ENCODE measurements at places on chromosomes 1 and 21.

DNA sequence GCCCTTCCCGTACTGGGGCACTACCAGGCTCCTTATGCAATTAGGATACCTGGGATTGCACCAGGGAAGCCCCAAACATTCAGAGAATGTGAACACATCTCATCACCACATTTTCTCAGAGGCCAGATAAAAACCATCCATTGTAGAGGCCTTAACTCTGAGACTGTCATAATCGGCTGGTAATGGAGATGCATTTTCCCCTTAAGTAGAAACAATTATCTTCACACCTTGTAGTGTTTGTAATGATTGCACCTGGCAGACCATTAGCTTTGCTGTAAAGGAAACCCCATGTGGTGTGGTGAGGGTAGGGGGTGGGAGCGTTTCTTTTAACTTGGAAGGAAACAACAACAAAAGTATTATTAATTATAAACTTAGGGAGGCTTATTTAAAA is 90.0 kb upstream of the TLR5 start:
- DNase-seq, result no peak

DNA sequence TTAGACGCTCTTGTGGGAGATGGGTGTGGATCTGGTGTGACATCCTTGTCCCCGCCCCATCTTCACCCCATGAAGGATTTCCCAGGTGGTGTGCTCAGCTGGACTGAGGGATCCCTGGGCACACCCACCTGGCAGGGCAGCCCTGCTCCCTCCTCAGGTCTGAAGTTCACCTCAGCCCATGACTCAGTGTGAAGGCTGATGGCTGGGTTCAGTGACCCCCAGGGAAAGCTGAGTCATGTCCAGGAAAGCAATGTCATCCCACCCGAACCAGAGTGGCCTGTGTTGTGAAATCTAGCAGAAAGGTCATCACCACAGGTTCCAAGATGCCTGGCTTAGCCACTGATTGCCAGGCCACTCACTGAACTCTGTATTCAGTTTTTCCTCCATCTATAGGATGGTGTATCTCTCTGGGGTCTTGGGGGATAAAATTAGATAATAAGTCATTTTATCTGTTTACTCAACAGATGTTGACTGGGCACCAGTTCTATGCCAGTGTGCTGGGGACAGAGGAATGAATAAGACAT is 97.7 kb upstream of the JUN start:
- DNase-seq, result no peak

DNA sequence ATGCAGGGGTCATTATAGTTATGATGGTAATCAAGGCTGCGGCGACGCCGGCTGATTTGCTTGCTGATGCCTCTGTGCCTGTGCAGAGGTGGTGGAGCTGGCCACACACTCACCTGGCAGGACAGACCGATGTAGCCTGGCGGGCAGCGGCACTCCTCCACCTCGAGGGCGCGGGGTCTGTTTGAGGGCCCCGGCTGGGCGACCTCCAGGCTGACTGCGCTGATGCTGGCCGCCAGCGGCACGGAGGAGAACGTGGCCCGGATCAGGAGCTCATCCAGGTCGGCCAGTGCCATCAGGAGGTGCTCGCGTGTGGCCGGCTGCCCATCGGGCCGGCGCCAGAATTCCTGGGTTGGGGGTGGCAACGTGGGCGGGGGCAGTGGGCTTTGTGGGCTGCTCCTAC is 52.7 kb downstream of the LDLRAD2 start:
- no peak for DNase-seq

DNA sequence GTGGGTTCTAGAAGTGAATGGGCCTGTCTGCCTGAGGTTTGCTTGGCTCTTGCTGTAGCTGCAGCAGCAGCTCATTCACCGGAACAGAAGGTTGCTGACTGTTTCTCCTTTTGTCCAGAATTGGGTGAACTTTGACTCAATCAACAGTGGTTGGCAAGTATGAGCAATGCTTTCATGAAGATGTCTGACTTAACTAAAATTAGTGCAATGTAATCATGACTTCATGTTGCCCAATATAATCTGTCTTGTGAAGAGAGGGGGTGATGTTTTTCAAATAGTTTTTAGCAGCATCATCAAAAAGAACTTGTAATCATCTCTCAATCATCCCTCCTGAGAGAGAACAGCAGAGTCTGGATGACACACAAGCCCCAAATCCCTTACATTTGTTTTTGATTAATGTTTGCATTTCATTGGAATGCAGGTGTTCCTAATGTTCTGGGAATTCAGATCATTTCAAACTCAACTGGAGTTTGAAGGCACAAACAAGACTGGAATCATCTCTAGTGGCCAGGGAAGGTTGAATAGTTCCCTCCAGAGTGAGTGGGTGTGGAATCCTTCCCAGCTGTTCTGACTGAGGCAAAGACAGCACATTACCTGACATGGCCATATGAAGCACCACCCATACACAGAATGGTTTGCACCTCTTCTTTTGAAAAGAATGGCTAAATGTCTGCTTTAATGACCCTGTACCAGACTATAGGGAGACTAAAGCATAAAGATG is 82.9 kb downstream of the HLX start:
- DNase-seq, result no peak

- DNase-seq, result no peak
Measured at GRCh38 chr1:6521536-6521935, 30.1 kb upstream of the PLEKHG5 start.

GRCh38 chr1:67361641-67362040 is 54.0 kb downstream of the IL12RB2 start:
- no peak for DNase-seq

DNA sequence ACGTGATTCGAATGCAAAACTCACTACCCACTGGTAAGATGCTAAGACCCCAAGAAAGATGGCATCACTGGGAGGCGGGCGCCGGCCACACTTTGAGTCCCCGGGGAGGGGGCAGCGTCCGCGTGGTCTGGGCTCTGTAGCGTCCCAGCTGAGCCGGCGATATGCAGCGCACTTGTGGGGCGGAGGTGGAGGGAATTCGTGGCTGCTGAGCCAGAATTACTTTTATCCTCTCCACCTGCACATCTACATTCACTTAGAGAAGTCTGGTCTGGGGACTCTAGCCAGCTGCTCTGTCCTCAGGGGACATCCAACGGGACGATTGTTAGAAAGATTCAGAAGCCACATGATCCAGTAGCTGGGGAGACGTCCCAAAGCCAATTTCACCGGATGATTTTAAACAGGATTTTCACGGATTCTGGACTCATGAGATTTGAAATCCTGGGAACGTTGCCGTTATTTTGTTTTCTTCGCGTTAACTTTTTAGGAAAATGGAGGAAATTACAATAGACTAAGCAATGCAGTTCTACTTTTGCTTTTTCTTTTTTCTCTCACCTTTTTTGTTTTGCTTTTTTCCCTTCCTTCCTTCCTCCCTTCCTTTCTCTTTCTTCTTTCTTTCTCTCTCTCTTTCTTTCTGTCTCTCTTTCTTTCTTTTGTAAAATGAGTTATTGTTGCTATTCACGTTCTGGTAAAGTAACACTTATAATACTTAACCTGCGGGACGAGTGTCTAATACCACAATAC is 1.3 kb downstream of the JAM2 start:
- no peak for DNase-seq

GRCh38 chr1:7580923-7581753 is 190.0 kb upstream of the VAMP3 start:
- DNase-seq, result no peak

- no peak for DNase-seq
Measured at GRCh38 chr1:150578272-150579109, 919 bp downstream of the MCL1 start.

GRCh38 chr1:201096041-201096461 is 16.2 kb downstream of the CACNA1S start:
- DNase-seq, result no peak

- no peak for DNase-seq
Measured at GRCh38 chr1:57061369-57061768, 95.6 kb upstream of the C8B start.

- no peak for DNase-seq
Measured at GRCh38 chr1:3306583-3307291, 147.7 kb upstream of the ARHGEF16 start.

- DNase-seq, result no peak
Measured at GRCh38 chr1:225908013-225908640, 15.9 kb downstream of the PYCR2 start.

GRCh38 chr1:31764312-31765040 is at the start of gene ADGRB2:
ADGRB2 (minus strand) TSS chr1:31764340; CDS start chr1:31757221, 7,119 bp downstream.
- DNase-seq, result no peak

DNA sequence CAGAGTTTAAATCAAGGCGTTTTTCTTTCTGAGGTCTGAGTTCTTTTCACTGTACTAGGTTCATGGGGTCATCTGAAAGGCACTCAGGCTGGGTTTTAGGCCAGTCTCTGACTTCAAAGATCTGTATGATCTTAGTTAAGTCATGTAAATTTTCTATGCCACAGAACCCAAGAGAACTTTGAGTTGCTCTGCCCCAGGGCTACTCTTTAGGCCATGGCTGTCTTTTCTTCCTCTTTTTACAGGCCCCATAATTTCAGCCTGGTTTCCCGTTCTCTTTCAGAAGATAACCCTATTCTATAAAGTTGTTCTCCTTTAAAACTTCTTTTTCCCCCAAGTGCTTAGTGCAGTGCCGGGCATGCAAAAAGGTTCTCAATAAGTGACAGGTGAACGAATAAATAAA is 26.1 kb downstream of the METTL13 start:
- no peak for DNase-seq

DNA sequence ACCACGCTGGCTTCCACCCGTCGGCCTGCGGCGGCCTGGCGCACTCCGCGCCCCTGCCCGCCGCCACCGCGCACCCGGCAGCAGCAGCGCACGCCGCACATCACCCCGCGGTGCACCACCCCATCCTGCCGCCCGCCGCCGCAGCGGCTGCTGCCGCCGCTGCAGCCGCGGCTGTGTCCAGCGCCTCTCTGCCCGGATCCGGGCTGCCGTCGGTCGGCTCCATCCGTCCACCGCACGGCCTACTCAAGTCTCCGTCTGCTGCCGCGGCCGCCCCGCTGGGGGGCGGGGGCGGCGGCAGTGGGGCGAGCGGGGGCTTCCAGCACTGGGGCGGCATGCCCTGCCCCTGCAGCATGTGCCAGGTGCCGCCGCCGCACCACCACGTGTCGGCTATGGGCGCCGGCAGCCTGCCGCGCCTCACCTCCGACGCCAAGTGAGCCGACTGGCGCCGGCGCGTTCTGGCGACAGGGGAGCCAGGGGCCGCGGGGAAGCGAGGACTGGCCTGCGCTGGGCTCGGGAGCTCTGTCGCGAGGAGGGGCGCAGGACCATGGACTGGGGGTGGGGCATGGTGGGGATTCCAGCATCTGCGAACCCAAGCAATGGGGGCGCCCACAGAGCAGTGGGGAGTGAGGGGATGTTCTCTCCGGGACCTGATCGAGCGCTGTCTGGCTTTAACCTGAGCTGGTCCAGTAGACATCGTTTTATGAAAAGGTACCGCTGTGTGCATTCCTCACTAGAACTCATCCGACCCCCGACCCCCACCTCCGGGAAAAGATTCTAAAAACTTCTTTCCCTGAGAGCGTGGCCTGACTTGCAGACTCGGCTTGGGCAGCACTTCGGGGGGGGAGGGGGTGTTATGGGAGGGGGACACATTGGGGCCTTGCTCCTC is 1.9 kb downstream of the OLIG2 start:
- DNase-seq, result no peak

DNA sequence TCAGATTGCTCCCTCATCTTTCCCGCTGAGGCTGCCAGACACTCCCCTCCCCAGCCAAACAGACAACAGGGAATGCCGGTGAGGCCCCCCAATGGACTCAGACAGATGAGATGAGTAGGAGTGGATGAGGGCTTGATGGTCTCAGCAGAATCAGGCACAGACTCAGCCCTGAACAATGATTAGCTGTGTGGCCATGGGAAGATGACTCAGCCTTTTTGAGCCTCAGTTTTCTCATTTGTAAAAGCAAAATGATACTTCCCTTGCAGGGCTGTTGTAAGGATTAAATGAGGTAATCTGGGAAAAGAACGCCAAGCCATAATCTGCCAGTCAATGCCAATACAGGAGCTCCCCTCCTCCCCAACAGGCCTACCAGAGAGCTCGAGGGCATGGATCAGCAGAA is 12.4 kb downstream of the C1orf198 start:
- no peak for DNase-seq

DNA sequence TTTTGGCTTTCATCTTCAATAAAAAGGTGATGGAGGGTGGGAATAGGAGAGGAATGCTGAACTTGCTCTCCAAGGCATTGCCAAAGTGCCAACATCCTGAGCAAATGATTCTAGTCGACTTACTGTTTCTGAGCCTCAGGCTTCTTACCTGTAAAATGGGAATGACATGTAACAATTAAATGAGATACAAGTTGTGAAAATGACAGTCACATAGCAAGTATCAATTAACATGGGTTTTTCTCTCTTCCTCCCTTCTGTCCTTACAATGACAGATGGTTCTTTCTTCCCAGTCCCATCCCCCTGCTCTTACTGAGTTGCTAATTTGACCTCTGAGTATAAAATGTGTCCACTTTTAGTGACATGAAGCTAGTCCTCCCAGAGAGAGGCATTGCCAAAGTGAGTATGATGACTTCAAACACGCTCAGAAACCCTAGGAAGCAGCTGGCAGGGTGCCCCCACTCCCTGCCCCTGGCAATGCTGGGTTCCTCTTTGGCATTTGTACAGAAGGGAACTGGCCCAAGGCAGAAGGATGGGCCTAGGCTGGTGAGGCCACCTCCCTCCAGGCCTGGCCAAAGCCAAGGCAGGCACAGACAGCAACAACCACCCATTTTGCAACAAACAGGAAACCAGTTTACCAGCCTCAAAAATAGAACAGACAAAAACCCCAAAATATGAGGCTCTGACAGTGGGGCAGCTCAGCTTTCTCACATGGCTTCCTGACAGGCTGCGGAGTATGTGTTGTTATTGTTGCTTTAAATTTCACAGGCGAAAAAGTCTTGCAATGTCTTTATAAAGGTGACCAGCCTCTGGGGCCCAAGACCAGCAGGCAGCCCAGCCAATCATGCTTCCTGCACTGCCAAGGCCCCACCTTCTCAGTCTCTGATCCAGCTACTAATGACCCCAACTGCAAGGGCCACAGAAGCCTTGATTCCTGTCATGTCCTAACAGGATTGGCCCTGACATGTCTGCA is 115.9 kb downstream of the HIVEP3 start:
- DNase-seq, result no peak

Data from stimulated activated CD8-positive, alpha-beta memory T cell treated with anti-CD3 and anti-CD28 coated beads, Interleukin-2, amount 100 ng/mL, for 1 hour (primary cell).